ENCODE measurements at places on chromosomes 1 and 21.

GRCh38 chr1:51000160-51000559 lies 30.1 kb downstream of the CDKN2C start:
- DNase-seq, result no peak

DNA sequence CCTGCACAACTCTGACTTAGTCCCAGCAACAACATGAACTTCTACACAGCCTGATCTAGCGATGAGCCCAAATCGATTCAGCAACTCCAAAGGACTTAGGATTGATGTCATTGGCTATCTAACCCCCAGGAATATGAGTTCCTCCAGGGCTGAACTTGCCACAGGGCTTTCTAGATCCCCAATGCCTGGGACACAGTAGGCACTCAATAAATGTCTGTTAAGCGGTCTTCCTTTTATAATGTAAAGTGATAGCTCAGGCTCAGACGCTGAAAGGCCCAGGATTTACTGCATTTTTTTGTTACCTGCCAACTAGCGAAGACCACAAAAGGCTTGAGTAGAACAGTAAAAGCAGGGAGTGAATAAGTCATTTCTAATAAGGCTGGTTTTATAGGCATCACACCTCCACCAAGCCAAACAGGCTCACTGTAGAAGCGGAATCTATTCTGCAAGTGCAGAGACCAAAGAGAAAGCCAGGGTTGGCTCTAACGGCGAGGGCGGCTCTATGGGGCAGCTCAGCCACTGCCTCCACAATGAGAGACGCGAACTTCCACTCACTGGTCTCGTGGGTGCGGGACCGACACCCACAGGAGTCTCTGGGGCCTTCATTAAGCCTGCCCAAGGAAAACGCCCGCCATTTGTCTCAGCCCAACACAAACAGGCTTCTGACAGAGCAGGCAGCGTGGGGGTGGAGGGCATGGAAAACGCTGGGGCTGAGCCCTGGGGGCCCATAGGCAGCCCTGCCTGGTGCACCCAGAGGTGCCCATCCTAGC lies 52.0 kb downstream of the HLCS start:
- DNase-seq, result no peak

DNA sequence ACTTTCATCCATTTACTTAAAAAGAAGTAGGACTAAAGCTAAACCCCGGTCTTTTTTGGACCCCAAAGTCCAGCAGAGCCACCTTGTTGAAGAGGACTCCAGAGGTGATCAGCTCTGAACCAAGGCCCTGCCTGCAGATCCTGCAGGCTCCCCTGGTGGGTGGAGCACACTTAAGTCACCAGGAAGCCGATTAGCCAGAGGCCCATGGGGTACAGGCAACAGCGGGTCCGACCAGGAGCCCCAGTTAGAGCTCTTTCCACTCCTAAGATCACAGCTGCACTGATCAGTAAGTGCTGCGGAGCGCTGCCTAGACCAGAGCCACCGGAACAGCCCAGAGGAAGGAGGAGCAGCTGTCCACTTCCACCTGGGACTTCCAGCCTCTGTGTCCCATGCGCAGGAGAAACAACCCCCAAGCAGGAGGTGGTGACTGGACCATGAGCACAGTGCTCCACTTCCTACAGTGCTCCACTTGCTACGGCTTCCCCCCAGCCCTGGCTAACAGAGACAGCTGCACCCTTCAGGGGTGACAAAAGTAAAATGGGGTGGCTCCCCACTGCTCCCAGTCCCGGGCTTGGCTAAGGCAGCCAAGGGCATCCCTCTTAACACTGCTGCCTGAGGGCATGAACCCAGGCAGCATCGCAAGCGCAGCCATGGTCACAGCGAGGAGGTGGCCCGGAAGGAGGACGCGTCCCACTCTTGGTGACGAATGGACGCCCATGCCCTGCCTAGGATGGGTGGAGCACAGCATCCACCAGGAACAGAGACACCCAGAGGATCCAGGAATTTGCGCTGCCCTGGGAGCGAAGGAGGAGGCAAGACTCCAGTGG lies 58.0 kb downstream of the NPHP4 start:
- DNase-seq, result no peak

- no peak for DNase-seq
Measured at GRCh38 chr1:165879946-165880345, 52.5 kb downstream of the UCK2 start.

- DNase-seq, result no peak
Measured at GRCh38 chr1:215551806-215552205, 15.3 kb upstream of the KCTD3 start.

DNA sequence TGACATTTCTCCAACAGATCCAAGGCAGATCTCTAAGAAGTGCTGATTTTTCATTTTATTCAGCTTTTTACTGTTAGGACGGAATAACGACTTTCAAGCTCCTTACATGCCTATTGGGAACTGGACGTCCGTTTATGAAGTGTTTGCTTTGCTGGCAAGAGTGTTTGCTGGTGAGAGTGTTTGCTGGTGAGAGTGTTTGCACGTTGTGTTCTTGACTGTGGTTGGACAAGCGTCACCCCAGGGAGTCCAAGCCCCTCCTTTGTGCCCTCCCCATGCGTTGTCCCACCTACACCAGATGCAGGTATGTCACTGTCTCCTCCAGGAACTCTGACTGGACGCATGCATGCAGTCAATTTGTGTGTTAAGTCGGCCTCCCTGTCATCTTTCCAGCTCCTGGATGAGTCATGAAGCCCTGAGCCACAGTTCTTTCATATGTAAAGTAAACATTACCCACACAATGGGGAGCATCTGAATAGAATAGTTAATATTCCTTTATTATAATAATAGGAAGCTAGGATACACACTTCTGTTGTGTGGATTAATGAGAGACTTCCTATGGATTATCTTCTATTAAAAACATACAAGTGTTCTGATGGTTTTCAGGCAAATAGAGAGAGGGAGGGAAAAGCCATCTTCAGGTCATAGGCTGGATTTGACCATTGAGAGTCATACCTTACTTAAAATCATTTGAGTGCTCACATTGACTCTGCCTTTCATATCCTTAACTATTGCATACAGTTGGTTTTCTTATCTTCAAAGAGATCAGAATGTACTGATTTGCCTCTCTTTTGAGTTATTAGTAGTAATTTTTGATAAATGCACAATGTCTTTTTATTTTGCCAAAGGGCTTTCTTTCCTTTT lies 119.2 kb downstream of the GALNT2 start:
- peak; percentile 66 for DNase-seq

DNA sequence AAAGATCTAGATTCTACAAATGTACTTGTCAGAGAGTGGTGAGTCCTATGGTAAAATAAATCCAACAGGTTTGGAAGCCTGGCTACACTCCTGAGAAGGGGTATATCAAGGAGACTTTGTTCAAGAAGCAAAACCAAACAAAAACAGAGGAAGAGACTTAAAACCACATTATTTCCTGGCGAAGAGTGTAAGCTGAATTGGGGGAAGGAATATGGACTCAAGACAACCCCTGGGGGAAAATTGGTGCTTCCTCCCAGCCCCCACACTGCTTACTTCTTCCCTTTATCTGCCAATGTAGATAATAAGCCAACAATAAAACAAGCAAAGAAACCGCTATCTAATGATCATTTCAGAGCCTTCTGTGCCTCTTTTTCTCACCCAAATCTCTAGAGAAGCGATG lies 48.4 kb upstream of the ZBTB18 start:
- no peak for DNase-seq

DNA sequence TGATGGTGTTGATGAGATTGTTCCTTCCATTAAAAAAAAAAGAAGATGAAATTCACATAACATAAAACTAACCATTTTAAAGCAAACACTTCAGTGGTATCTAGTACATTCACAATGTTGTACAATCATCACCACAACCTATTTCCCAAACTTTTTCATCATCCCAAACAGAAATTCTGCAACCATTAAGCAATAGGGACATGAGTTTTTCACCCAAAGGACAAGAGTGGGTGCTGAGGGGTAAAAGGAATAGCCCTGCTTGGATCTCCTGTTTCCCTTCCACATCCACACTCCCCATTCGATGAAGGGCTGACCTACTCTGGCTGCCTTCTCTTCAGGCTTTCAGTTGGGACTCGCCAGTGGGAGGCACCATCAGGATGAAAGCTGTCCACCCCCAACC lies 59.3 kb downstream of the SLC9A1 start:
- no peak for DNase-seq

- DNase-seq, result peak; percentile 93
Measured at GRCh38 chr21:42939582-42940413, 14.4 kb upstream of the ERVH48-1 start.

GRCh38 chr1:113818578-113818977 lies 6.3 kb upstream of the RSBN1 start:
- DNase-seq, result no peak

- peak; percentile 22 for DNase-seq
Measured at GRCh38 chr21:32653326-32653901, 41.2 kb upstream of the CFAP298 start.

DNA sequence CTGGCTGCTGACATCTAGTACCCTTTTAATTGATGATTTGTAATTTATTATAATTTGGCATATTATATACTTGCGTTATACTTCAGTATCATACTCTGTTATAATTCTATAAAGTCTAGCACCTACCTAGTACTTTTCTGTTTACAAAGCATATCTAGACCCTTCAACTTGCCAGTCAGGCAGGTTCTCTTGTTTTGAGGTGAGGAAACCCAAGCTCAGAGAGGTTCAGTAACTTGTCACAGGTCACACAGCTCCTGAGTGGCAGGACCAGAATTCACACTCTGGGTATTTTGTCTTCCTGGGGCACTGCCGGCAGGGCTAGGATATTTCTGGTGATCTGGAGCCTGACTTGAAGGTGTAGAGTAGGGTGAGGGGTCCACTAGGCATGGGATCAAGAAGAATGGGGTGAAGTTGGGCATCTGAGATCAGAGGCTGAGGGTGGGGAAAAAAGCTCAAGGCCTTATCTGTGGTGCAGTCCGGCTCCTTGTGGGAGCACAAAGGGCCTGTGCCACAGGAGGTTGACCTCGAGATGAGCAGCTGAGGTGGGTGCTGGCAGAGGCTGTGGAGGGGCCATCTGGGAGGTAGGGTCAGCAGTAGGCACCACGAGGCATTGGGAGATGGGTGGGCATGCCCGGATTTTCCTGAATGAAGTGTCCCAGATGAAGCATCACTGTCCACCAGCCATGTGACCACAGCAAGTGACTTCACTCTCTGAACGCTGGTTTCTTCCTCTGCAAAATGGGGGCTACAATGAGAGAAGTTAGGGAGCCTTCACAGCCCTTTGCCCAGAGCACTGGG lies 102.6 kb downstream of the EPHB2 start:
- DNase-seq, result no peak

GRCh38 chr1:62012836-62013235 lies 181.8 kb upstream of the L1TD1 start:
- DNase-seq, result no peak

DNA sequence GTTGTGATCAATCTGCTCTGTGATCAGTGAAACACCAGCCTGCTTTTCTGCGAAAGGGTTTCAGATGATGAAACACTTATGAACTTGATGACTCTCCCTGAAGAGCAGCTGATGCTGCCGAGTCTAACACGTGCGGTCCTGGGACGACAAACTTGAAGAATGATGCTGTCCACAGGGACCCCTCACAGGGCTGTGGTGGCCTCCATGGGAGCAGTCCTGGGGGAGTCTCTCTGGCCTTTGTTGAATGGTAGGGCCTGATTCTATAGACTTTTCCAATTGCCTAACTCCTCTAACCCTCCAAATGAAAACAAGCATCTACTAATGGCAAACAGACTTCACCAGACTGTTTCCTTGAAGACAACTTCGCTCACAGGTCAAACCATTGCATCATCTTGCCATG lies at the start of gene OR2T10:
TSS of gene OR2T10 (minus strand) at position 112 of the 400 bp plus-strand sequence. CDS start 3,932 bp downstream, outside the sequence.
- DNase-seq, result no peak

DNA sequence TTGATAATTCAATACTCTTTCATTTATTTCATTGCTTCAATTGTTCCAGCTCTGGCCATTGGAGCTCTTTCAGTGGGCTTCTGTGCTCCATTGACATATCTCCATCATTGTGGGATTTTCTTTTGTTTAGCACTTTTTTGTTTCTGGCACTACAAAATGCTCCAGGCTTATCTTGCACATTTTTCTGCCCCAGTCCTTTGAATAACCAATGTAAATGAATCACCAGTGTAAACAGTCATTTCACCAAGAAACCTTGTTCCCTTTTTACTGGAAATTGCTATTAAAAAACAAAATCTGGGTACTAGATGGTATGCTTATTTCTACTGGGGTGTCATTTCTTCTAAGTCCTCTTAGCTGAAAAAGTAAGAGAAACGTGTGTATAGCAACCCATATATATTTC lies 173.0 kb upstream of the LYPLAL1 start:
- no peak for DNase-seq

- no peak for DNase-seq
Measured at GRCh38 chr21:40257342-40257741, 390.1 kb downstream of the PCP4 start.

DNA sequence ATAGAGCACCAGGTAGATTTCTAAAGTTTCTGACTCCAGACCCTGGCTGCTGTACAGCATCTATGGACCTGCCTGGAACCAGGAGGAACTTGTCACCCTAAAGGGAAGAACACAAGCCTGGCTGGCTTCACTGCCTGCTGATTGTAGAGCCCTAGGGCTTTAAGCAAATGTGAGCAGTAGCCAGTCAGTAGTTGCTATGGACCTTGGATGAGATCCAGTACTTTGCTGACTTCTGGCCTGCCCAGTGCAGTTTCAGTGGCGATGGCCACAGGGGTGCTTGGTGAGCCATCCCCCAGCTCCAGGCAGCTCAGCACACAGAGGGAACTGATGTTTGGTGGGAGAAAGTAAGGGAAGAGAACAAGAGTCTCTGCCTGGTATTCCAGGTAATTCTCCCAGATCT lies 68.4 kb downstream of the ATP6V1G3 start:
- DNase-seq, result no peak

DNA sequence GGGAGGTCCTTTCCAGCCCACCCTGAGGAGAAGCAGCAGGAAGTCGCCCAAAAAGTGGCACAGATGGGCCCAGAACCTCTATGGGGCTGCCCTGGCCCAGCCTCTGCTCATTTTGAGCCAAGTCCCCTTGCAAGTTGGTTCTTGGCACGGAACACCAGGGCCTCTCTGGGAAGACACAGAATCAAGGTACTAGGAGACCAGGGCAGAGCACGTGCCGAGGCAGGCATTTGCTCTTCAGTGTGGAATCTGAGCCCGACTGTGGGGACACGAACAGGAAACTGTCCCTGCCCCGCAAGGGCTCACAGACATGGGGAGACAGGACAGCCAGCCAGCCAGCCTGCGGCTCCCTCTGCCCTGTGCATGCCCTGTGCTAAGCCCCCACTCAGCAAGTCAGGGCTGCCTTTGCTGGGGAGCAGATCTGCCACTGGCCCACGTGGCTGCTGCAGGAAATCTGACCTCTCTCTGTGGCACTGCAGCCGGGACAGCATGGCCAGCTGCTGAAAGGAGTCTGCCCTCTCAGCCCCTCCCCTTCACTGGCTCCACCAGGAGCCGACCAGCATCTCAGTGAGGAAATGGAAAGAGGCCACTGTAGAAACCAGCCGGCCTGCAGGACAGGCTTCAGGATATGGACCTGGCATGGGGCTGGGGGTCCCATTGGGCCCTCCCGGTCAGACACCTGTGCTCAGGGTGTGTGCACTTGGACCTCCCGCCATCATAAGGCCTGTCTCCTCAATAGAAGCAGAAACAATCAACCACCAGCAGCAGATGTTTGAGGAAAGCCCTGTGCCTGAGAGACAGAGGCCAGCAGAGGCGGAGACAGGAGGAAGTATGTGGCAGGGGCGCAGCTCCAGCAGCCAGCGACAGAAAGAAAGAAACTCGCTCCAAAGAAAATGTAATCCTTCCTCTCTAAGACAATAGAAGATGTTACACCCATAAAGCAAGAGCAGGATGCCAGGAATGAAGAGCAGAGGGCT lies 3.7 kb downstream of the ARHGEF16 start:
- DNase-seq, result no peak

GRCh38 chr1:200805719-200806118 lies 67.0 kb downstream of the CAMSAP2 start:
- DNase-seq, result no peak

- no peak for DNase-seq
Measured at GRCh38 chr1:92544756-92545165, 58.0 kb upstream of the GFI1 start.

GRCh38 chr1:53077599-53077965 lies 15.6 kb downstream of the PODN start:
- no peak for DNase-seq

Measured in GM03348 (cell line).